ENCODE measurements at places on chromosomes 11 and 22.
A peak's percentile ranks its signal among the peaks of the same experiment; 100 is the strongest.

- DNase-seq: no peak
Observed at GRCh38 chr11:34416088-34416487, 22.6 kb upstream of the CAT start.

GRCh38 chr22:28246397-28246796 lies 327.3 kb upstream of the PITPNB start:
- DNase-seq: no peak

GRCh38 chr11:64926689-64927088 lies 2.2 kb downstream of the PPP2R5B start:
- DNase-seq: no peak

GRCh38 chr22:41177040-41177621 lies 28.0 kb upstream of the L3MBTL2 start:
- no peak for DNase-seq

DNA sequence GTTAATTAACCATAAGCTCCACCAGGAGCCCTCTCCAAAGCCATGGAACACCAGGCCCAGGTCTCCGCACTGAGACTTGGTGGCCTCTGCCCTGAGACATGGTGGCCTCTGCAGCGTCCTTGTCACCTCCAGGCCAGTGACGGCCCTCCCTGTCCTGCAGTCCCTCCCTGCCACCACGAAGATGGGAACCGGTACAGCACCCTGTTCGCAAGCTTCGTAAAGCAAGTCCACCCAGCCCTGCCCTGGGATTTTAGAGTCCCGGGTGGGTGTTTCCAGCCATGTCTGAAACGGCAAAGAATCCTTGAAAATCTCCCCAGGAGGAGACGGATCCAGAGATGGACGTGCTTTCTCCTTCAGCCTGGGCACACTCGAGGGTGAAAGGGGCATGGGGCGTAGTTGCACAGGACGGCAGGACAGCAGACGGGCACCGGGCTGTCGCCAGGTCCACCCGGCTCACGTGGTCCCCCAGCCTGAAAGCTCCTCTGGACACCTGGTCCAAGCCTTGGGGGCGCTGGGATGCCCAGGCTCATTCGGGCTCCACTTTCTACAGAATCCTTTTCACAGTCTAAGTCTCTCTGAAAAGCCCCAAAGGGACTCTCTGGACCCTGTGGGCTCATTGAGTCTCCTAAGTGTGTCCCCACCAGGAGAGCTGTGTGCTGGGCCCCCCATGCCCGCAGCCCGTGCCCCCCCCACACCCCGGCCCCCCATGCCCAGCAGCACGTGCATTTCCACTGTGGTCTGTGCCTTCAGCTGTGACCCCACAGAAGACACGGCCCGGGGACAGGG lies 456.2 kb downstream of the BRD1 start:
- DNase-seq: no peak

- DNase-seq: no peak
Observed at GRCh38 chr11:65059959-65060824, 1.8 kb upstream of the NAALADL1 start.

- no peak for DNase-seq
Observed at GRCh38 chr11:122494221-122494620, 161.3 kb upstream of the UBASH3B start.

- no peak for DNase-seq
Observed at GRCh38 chr22:22430111-22430820, 78.3 kb downstream of the ZNF280B start.

GRCh38 chr11:2451336-2451735 lies 6.5 kb downstream of the KCNQ1 start:
- DNase-seq: no peak

- peak; percentile 86 for DNase-seq
Observed at GRCh38 chr11:62671608-62672389, at the start of the genes LBHD1 and UQCC3. Gene LBHD1, minus strand, starts transcription at chr11:62672267. Its CDS starts 2,236 bp downstream, at chr11:62670031. Gene UQCC3, plus strand, starts transcription at chr11:62671673. Its CDS starts 73 bp downstream, at chr11:62671746.

GRCh38 chr11:6315811-6316425 lies 4.4 kb downstream of the CAVIN3 start:
- DNase-seq: peak; percentile 36

DNA sequence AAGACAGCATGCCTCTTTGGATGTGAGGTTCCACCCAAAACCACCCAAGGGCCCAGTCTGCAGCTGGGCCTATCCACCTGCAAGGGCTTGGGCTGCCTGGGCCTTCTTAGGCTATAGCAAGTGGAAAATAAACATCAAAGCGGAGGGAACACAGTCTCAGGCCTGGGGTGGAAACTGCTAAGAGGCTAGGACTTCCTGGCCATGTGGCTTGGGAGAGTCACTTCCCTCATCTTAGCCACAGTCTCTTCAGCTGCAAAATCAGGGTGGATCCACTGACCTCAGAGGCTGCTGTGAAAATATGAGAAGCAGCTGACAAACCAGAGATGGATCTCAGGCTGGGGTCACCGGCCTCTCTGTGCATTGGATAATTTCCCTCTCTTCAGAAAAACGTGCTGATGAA lies 30.6 kb upstream of the TFIP11 start:
- peak; percentile 16 for DNase-seq

DNA sequence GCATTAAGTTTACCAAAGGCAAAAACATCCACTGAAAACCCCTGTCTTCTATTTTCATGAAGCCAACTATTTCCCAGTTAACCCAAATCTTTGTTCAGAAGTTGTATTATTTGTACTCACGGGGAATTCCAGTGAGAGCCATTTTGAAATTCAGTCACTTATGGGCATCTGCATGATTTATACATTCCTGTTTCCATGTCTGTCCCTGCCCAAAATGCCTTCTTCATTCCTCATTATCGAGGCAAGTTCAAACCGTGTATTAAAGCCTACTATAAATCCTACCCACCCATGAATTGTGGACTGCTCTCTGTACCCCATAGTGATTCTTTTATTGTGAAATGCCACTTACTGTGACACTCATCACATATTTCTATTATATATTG lies 772.7 kb downstream of the DLG2 start:
- no peak for DNase-seq

GRCh38 chr11:130635937-130636630 lies 187.6 kb downstream of the ADAMTS15 start:
- no peak for DNase-seq

DNA sequence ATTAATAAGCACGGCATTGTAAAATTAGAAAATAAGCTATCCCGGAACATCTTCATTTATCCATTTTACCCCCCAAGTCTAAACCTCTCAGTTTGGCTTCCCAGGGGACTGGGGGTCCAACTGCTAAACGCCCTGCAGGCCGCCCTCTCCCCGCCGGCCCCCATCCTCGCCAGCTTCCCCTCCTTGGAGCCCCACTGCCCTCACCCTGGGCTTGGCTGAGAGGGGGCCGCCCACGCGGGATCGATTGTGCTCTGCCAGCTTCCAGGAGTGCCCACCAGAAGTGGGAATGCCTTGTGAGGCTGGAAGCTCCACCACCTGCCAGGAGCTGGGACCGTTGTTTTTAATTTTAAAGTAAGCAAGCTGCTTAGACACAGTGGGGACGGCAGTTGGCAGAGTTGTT lies 353.5 kb downstream of the TBC1D22A start:
- DNase-seq: no peak
